ENCODE measurements at places on chromosomes 16 and 17. TPM values are rescaled to one million over a fixed set of nuclear protein-coding genes. Genes with fewer than 3 reads are reported as not detected.

Gene SRL
- not detected for total RNA-seq

Gene COPZ2
- total RNA-seq: 17.3 TPM

Gene SLC5A10
- total RNA-seq: 0.19 TPM

Gene GNAO1
- 0.36 TPM for total RNA-seq

Gene WFDC1
- not detected for total RNA-seq

Gene KAT2A
- total RNA-seq: 48.1 TPM

Gene ZFHX3
- 9.9 TPM for total RNA-seq

Gene ITGAL
- 0.20 TPM for total RNA-seq

Gene RNF222
- not detected for total RNA-seq

Gene SYCE1L
- total RNA-seq: 7.6 TPM

Gene CDH1
- 3.9 TPM for total RNA-seq

Gene NECAB2
- total RNA-seq: 4.0 TPM

Gene GUCY2D
- total RNA-seq: not detected

Gene SLFN14
- not detected for total RNA-seq

Gene NPIPB6
- total RNA-seq: 1.4 TPM

Gene CISD3
- total RNA-seq: 89.6 TPM

Gene MT1H
- not detected for total RNA-seq

Gene ESRP2
- 0.15 TPM for total RNA-seq

Gene MEFV
- not detected for total RNA-seq

Gene LDHD
- total RNA-seq: 0.34 TPM

Gene RAMP2
- 0.74 TPM for total RNA-seq

All from A549 treated with ZK216348 at 1 μM for 4 hours (cell line).